ENCODE measurements at places on chromosomes 3 and 15. TPM values are rescaled to one million over a fixed set of nuclear protein-coding genes. Genes with fewer than 3 reads are reported as not detected.

Gene OSBPL10
- 8.2 TPM for total RNA-seq

Gene PSTPIP1
- 0.84 TPM for total RNA-seq

Gene CPEB1
- 2.4 TPM for total RNA-seq

Gene LYZL4
- not detected for total RNA-seq

Gene PIK3CA
- total RNA-seq = 8.8 TPM

Gene CACNA1D
- total RNA-seq = under 0.01 TPM

Gene SPINT1
- 2.5 TPM for total RNA-seq

Gene PXYLP1
- 5.5 TPM for total RNA-seq

Gene BUB1B
- total RNA-seq = 35.5 TPM

Gene KIF23
- 55.4 TPM for total RNA-seq

Gene APOD
- total RNA-seq = 1.0 TPM

Gene NEK10
- total RNA-seq = 0.34 TPM

Gene SCN11A
- not detected for total RNA-seq

Gene PRTG
- total RNA-seq = 4.2 TPM

Gene NR1I2
- total RNA-seq = under 0.01 TPM

Gene PPP1R2
- total RNA-seq = 45.2 TPM

Gene IFT122
- total RNA-seq = 24.7 TPM

Gene PCNP
- total RNA-seq = 46.7 TPM

Gene HYAL1
- 3.1 TPM for total RNA-seq

Gene CRYGS
- 0.34 TPM for total RNA-seq

Gene ADGRG7
- total RNA-seq = not detected

Gene RTP1
- not detected for total RNA-seq

Gene ABHD10
- 23.9 TPM for total RNA-seq

Gene SCAANT1
- total RNA-seq = not detected

Gene TRAT1
- not detected for total RNA-seq

Gene PAQR9
- total RNA-seq = not detected

Gene NMNAT3
- total RNA-seq = 0.84 TPM

Gene AADACL2
- not detected for total RNA-seq

Gene GRIP2
- not detected for total RNA-seq

Gene CTXND1
- not detected for total RNA-seq

Gene BCHE
- total RNA-seq = 10.0 TPM

Gene SAXO2
- total RNA-seq = 0.50 TPM

Gene SLC2A2
- not detected for total RNA-seq

Gene GP5
- not detected for total RNA-seq

Gene FEZF2
- total RNA-seq = not detected
